Cortex of kidney (tissue), 1 donor: ENCODE measurements at places on chromosomes 6 and 20.

GRCh38 chr6:116327803-116328527 is 42.8 kb upstream of the DSE start:
- no peak for DNase-seq

DNA sequence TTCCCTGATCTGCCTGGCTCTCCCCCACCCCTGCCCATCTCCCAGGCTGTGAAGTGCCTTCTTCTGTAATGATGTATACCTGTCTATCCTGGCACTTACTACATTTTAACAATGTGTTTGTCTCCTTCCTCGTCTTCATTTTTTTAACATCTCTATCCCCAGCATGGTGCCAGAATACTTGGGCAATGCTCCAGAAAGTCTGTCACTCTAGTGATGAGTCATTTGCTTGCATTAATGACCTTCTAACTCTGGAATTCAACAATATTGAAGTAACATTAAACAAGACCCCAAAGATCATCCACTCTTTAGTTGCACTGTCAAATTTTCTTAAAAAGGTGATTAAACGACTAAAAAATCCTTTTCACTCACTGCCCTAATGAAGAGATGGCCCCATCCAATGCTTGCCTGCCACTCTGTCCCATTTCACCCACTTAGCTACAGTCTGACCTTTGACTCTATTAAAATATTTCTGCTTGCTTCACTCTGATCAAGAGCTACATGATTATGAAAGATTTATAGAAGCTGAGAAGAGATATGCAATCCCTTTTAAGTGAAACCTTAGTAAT is 7.7 kb upstream of the KLHL31 start:
- DNase-seq = no peak

GRCh38 chr6:132063738-132064137 is 112.6 kb upstream of the CCN2 start:
- no peak for DNase-seq

- no peak for DNase-seq
These were observed 257.1 kb downstream of the SOX4 start for GRCh38 chr6:21850691-21851090.

DNA sequence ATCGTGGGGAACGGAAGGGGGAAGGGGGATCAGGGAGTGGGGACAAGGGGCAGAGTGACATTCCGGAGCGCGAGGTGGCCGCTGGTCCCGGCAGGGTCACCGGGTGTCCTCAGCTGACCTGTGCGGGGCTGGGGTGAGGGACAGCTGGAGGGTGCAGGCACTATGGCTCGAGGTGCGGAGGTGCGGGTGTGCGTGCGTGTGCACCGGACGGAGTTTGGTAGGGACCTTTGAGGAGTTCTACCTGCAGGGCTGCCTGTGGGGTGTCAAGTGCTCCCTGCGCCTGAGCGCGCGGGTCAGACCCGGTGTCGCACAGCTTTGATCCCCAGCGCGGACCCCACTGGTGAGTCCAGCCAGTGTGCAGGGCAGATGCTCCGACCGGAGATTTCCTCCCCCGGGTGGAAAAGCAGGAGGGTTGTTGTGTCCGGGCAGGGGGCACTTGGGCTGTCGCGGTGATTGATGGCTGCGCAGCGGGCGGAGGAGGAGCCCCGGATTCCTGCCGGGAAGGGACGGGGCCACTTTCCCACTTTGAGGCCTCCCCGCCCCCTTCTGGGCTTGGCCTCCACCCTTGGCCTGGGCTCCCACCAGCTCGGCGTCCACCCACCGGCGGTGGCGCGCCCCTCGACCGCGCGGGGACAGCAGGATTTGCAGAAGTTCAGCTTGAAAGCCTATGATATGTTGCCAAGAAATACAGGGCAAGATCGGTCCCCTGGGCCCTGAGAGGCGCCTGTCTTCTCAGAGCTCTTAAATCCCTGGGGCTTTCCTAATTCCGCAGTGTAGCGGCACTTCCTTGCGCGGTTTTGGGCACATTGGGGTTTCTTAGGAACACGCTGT is 658 bp downstream of the RIN2 start:
- no peak for DNase-seq

DNA sequence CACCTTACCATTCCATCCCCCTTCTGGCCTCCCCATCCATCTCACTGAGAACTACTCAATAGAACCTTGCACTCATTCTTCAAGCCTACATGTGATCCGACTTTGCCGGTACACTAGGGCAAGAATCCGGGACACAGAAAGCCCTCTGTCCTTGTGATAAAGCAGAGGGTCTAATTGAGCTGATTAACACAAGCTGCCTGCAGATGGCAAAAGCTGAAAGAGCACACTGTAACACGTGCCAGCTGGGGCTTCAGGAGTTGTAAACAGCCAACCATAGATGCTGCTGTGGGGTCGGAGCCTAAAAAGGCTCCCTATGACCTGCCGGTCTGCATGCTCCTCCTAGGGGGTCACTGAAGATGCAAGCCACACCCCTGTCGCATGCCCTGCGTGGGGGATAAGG is 124.1 kb downstream of the RNF144B start:
- DNase-seq = no peak

DNA sequence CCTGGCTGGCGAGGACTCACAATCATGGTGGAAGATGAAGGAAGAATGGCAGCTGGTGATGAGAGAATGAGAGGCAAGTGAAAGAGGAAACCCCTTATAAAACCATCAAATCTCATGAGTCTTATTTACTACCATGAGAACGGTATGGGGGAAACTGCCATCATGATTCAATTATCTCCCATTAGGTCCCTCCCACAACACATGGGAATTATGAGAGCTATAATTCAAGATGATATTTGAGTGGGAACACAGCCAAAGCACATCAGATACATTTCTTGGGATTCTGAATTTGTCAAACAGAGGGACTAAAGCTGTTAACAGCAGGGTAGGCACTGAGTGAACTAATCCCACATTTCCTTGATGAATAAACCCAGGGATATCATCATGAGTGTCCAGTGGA is 116.2 kb upstream of the PLCB4 start:
- no peak for DNase-seq

DNA sequence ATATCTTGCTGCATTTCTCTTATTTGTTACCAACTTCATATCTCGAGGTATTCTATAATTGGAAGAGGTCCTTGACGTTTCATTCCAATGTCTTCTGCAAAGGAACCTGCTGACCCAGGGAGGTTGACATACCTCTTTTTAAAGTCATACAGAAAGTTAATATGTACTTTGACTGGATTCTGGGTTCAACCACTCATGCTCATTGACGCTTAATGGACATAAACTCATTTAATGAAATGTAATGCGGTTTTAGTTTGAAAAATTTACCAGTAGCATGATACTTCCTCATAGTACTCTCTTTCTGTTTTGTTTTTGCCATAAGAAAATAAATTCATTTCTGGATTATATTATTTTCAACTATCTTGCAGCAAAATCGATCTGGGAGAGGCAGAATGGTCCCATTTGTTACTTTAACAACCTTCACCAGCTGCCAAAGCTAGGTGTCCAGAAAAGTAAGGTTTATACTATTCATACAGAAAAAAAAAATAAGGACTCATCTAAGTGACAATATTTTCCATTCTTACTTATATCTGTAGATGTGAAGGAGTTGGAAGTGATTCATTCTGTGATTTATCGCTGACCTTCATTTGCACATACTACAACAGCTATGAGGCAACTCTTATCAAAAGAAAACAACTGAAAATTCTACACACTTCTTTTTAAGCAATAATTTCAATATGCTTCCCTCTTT is 101.6 kb downstream of the ATXN1 start:
- no peak for DNase-seq
